ENCODE measurements at places on chromosomes 6 and 20. TPM values are rescaled to one million over a fixed set of nuclear protein-coding genes. Genes with fewer than 3 reads are reported as not detected.

- no peak for DNase-seq
These were observed 378.1 kb downstream of the RNGTT start for GRCh38 chr6:88585276-88585692.

- DNase-seq, result no peak
These were observed 28.1 kb downstream of the RIOK1 start for GRCh38 chr6:7417684-7418083.

- DNase-seq, result no peak
These were observed 31.2 kb downstream of the TNFRSF21 start for GRCh38 chr6:47278545-47278944.

DNA sequence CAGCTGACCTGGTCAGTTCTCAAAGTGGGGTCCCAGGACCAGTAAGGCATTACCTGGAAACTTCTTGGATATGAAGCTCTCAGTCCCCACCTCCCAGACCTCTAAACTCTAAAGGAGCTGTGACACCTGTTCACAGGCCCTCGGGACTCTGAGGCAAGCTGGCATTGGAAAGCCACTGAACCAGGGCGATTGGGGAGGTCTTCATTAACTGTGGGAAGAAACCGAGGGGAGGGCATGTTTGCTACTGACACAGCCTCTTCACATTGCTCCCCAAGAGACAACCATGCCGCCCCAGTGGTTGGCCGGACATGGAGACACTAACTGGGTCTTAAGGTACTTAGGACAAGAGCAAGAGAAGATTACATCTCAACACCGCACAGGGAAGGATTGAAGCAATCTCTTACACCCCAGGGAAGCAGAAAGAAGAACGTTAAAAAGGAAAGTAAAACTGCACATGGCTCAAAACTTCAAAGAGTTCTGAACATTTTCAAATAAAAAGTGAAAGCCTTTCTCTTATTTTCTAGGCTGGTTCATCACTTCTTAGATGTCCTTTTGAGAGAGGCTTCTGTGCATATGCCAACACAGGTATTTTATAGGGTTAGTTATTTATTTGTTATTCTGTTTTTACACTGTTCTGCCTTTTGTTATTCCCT is 210.0 kb upstream of the CST7 start:
- DNase-seq, result no peak

Gene TGM3
- 0.25 TPM for total RNA-seq

DNA sequence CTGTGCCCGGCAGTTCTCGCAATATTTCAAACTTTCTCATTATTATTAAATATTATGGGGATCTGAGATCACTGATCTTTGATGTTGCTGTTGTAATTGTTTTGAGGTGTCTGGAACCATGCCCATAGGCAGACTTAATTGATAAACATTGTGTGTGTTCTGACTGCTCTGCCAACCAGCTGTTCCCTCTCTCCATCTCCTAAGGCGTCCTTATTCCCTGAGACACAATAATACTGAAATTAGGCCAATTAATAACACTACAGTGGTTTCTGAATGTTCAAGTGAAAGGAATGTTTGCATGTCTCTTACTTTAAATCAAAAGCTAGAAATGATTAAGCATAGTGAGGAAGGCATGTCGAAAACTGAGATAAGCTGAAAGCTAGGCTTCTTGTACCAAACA is 7.6 kb downstream of the MAPK14 start:
- no peak for DNase-seq

Gene DNMT3B
- total RNA-seq, result 1.6 TPM

DNA sequence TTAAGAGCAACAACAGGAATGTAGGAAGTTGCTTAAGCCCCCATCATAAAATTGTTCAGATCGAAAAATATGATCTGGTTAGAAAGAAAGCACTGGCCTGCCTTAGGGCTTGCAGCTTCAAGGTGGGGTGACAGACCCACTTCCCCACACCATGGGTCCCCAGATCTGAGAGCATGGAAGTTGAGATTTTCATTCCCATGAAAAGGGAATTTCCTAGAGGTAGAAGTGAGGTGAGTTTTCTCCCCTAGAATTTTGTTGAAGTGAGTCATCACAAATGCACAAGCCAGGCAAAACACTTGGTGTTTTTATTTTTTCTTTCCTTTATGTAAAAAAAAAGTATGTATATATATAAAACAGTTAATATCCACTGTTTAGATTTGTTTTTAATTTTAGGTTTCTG is 213.6 kb upstream of the SUPT3H start:
- no peak for DNase-seq

Gene KCNQ2
- total RNA-seq, result not detected

DNA sequence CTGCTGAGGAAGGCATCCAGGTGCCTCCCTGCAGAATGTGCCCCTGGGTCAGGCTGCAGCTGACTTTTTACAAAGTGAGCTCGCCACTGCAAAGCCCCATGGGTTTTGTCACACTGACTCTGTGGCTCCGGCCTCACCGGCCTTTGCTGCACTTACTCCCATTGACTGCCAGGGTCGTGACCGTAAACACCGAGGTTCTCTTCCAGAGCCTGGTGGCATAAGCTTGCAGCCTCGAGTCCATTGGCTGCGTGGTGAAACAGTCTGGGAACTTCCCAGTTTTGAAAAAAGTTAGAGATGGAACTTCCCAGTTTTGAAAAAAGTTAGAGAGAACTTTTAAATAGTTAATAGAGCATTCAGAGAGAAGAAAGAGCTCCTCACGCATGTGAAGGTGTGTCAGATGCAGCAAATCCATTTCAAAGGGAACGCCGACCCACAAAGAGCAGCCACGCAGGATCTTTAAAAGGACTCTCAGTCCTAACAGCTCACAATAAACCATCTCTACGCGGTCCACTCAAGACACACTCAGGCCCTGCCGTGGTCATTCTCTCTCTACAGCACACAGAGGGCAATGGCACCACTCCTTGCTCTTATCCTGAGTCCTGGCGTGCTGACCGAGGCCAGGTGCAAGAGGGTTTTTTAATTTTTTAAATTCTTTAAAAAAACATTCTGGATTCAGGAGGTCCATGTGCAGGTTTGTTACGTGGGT is 12.8 kb downstream of the RAMACL start:
- no peak for DNase-seq

- DNase-seq, result no peak
These were observed 101.1 kb upstream of the SCAF8 start for GRCh38 chr6:154632119-154632518.

Gene SLC35B2
- total RNA-seq, result 18.4 TPM

Gene KHDC1L
- not detected for total RNA-seq

DNA sequence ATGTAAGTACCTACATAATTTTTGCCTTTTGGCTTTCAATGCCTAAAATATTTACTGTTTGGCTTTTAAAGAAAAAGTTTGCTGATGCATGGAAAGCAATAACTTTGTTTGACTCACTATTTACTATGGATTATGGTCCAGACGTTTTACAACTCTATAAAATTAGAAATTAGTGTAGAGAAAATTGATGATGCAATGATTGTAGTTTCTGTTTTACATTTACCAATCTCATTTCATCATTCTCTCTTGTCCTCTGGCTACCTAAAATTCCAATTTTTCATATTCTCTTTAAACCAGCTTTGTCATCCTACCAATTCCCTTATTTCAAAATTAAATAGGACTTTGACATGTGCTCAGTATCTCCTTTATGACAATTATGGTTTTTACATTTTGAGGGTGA is 131.0 kb downstream of the IMPG1 start:
- DNase-seq, result no peak

Gene TINAG
- total RNA-seq, result not detected

DNA sequence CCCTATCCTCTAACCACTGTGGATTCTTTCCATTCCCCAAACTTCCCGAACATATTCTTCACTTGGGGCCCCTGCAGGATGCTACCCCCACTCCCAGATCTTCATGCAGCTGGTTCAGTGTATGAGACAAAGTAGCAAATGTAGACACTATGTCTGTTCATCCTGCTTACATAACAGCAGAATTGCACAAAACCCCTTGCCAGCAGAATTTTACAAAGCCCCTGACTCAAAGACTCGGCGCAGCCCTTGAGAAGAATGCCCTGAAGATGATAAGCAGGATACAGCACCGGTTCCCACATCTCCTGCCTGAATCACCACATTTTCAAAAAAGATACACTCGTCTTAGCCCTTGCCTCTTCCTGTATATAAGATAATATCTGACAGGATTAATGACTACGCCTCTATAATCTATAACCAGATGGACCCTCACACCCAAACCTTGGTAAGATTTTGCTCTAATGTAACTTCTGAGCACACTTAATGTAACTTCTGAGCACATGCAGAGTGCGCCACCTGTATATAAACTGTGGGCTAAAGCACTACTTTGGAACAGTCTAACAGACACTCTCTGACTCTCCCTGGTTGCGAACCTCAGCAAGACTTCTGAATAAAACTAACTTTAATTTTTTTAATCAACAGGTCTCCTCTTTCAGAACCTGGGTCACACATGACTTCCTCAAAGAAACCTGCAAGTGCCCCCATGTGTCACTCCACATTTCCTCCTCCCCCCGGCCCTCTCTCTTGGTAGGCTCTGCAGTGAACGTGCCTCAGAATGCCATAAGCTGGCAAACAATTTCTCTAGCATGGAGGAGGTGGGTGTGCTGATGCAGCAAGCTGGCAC is 28.7 kb downstream of the RALGAPA2 start:
- DNase-seq, result no peak

Gene NTSR1
- 0.10 TPM for total RNA-seq

DNA sequence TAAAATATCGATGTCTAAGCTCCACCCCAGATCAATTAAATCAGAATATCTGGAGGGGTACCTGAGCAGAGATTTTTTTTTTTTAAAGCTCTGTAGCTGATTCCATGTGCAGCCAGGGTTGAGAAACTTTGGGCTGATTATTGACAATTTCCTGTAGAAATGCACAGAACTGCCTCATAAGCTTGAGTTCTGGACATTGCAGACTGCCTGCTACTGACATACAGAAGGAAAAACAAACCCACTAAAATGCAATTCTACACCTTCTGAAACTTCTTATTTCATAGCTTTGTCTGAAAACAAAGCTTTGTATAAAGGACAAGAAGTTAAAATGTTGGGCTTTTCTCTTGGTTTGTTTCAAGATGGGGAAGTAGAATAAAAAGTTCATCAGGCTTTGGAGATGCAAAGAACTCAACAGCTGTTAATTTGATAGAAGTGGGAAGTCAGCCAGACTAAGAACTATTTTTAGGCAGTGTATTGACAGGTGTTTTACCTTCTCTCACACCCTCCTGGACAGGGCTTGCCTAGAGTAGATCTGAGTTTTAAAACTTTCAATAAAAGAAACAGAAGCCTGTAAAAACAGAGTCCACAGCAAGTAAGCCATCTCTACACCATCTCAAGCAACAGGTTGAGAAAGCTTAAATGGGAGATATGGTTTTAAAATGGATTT is 147.7 kb downstream of the KCNQ5 start:
- no peak for DNase-seq

GRCh38 chr20:50528804-50529351 is 18.7 kb downstream of the PTPN1 start:
- no peak for DNase-seq

Gene RBPJL
- 0.23 TPM for total RNA-seq

GRCh38 chr6:15264902-15265761 is 19.3 kb downstream of the JARID2 start:
- no peak for DNase-seq

Gene R3HDML
- total RNA-seq, result not detected
